ENCODE measurements at places on chromosomes 16 and 17.

- peak; percentile 79 for DNase-seq
Observed at GRCh38 chr17:35299135-35299534, 56.3 kb downstream of the SLFN5 start.

DNA sequence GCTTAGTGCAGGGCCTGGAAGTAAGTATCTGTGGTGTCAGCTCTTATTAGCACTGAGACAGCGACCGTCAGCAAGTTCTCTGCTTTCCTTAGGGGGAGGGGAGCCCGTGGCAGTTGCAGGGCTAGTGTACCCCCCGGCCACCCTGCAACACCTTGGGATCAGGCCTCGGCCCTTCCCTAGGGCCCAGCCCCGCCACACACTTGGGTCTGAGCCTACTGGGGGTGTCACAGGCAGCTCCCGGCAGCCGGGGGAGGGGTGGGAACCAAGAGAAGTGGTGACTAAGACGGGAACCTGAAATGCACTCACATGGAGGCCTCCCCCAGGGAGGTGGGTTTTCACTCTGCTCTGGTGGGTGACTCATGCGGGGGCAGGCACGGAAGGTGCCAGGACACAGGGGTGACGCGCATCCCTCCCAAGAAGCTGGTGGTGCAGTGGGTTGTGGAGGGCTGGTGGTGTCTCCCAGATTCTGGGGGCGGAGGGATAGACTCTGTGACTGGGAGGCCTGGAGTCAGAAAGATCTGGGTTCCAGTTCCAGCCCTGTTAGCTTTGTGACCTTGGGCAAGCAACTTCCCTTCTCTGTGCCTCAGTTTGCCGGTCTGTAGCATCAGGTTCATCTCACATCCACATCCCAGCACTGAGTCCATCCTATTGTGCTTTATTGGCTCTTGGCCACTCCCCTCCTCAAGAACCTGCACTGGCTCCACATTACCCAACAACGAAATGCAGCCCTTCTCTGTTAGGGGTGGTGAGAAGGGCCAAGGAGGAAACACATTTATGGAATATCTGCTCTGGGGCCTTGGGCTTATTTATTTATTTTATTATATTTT, 44.5 kb downstream of the LAT start:
- peak; percentile 37 for DNase-seq

GRCh38 chr17:7850701-7851437, 4.0 kb upstream of the TMEM88 start:
- DNase-seq = no peak

DNA sequence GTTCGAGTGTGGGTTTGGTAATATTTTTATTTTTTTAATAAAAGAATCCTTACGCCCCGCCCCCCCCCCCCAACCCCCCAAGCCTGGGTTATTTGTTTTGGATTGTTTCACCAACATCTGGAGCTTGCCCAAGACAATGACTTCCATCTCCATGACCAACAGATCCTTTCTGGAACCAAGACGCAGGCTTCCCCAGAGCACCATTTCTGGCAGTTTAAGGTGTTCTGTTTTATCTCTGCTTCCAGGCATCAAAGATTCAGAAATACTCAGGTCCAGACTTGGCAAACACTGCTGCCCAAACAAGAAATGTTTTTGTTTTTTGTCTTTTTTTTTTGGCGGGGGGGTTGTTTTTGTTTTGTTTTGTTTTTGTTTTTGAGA, 56.1 kb downstream of the PLXDC1 start:
- DNase-seq = no peak

DNA sequence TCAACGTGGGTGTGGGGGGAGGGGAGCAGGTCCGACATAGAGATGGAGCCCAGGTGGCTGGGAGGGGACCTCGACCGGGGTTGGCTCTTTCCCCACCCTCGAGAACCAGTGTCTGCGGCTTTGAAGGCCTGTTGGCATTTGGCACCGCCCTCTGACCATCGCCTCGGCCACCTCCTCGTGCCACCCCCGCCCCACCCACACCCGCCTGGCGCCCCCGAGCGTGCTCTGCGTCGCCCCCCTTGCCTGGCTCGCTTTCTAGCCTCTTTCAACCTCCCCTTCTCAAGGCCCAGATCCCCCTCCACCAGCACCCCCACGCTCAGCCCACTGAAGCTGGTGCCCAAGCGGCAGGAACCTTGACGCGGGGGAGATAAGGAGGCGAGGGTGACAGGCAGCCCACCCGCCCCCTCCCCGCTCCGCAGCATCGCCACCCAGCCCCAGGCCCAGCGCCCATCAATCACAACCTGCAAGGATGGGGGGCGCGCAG, 619 bp downstream of the CACNB1 start:
- no peak for DNase-seq
